HFF-Myc (cell line): ENCODE measurements at places on chromosomes 12 and 14.

GRCh38 chr14:69331206-69331605, 66.9 kb downstream of the ERH start:
- DNase-seq, result no peak

- no peak for DNase-seq
Measured at GRCh38 chr14:100022772-100023451, 42.3 kb upstream of the EVL start.

DNA sequence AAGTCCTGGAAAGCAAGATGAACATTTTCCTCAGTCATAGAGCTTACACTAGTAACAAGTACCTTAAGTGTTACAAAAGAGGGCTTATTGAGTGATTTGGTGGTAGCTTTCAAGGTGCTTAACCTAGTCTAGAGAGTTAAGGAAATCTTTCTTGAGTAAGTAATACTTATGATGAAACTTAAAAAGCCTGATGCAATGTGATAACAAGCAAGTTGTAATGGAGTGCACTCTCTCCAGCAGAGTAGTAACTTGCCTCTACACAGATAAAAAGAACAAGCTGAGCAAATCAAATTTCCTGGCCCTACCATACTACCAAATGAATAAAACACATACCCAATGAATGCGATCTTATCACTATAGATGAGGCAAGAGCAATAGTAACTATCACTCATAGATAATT, 639.9 kb upstream of the FBXO33 start:
- DNase-seq, result no peak

- DNase-seq, result no peak
Measured at GRCh38 chr12:109731231-109731731, 17.7 kb downstream of the FAM222A start.

GRCh38 chr12:3086729-3087323, 9.6 kb downstream of the TSPAN9 start:
- DNase-seq, result no peak

- no peak for DNase-seq
Measured at GRCh38 chr14:89498878-89499277, 81.8 kb upstream of the FOXN3 start.

GRCh38 chr14:102532204-102532658, 22.7 kb upstream of the ANKRD9 start:
- no peak for DNase-seq

GRCh38 chr14:43792980-43793379, 714.1 kb downstream of the FSCB start:
- DNase-seq, result no peak

DNA sequence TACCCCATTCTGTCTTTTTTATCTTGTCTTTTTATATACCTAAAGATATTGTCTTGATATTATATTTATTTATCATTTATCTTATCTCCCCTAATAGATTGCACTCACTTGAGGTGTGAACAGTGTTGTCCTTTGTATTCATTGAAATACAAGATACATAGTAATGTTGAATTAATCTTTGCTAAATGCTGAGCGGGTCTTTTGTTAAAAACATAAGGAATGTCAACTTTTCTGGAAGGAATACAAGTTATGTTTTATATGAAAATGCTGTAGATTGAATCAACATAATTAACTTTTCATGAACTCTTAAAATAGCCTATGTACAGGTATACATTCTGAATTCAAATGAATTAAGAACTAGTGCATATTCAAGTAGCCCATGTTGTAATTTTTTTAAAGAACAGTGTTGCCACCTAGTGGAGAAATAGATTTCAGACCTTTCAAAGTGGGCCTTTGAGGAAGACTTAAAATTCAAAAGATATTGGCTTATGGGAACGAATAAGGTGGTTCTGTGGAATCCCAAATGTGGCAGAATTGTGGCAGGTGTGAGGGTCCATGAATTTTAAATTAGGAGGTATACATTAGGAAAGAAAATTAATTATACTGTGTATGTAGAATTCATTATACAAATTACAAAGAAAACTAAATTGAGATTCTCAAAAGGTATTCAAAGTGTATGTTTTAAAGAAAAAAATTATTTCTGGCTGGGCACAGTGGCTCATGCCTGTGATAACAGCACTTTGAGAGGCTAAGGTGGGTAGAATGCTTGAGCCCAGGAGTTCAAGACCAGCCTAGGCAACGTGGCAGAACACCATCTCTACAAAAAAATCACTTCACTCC, 19.1 kb downstream of the BBOF1 start:
- no peak for DNase-seq

GRCh38 chr12:104459368-104459909, 2.7 kb downstream of the CHST11 start:
- no peak for DNase-seq

DNA sequence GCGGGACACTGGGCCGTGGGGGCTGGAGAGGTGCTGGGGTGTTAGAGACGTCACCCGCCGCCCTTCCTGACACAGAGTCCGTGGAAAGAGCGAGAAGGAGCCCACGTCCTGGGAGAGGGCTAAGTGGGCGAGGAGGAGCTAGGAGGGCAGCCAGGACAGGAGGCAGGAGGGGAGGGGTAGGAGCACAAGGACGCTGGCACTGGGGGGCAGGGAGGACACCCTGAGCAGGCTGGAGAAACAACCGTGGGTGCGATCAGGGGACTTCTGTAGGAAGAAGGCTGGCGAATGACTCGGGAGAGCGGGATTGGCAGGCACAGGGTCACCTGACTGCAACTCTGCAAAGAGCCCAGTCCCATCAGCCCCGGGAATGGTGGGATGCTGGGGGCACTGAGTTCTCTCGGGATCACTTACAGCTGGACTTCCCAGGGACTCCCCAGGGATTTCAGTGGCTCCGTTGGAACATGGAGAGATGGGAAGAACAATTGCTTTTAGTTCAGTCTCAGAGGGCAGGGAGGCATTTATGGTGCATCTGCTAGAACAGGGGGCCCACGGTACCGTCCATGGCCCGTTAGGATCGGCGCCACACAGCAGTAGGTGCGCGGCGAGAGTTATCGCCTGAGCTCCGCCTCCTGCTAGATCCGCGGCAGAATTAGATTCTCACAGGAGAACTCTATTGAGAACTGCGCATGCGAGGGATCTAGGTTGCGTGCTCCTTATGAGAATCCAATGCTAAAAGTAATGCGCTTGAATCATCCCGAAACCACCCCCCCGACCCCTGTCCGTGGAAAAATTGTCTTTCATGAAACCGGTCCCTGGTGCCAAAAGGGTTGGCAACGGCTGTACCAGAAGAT, 24.3 kb downstream of the UBR7 start:
- no peak for DNase-seq

DNA sequence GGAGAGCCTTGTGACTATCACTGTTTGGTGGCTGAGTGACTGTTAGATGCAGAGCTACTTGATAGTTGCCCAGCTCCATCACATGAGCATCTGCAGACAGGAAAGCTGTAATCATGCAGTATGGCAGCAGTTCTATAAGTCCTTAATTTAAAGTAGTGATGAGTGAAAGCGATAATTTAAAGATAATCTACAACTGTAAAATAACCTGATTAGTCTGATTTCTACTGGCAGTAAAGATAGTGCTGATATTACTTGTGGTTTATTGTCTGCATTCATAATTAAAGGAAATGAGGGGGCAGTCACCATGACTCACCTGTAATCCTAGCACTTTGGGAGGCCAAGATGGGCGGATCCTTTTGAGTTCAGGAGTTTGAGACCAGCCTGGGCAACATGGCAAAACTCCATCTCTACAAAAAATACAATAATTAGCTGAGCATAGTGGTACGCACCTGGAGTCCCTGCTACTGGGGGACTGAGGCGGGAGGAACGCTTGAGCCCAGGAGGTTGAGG, 41.2 kb upstream of the PLEKHD1 start:
- DNase-seq, result no peak

DNA sequence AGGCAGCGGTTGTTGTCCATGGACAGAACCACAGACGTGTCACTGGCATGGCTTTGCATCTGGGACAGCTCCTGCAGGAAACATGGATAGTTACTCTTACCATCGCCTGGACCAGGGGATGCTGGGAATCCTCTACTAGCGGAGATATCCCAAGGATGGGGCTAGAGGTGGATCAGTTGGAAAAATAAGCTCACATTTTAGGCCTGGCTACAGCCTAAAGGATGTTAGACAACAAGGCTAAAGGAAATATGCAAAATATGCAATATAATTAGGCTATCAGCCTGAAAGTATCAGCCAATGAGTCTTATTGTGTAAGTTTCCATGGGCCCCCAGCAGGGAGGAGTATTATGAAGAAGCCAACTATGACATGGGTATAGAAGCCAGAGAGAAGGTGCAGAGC, 5.0 kb downstream of the KRT76 start:
- no peak for DNase-seq

- no peak for DNase-seq
Measured at GRCh38 chr12:96343347-96343954, 56.8 kb downstream of the CDK17 start.

GRCh38 chr14:71267691-71268090, 360.4 kb downstream of the PCNX1 start:
- no peak for DNase-seq

DNA sequence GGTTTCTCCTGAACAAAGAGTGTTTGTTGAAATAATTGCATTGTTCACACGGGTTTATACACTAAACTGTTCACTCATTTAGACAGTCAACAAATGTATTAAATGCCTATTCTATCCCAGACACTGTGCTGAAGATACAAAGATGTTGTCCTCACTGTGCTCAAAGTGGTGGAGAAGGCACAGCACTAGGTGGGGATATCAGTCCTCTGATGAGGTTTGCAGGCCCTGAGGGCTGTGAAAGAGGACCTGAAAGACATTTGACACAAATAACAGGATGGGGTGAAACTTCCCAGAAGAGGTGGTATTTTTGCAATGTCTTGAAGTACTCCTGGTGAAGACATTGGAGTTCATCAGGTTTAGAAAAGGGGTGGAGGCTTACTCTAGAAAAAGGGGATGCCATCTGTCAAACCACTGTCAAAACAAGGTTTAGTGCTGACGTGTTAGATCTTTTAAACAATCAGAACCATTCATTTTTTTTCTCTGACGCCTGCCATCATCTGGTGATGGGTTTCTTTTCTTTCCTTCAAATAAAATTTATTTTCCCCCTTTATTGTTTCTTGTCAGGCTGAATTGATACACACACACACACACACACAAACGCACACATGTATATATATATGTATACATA, 69.5 kb downstream of the ACSS3 start:
- no peak for DNase-seq

DNA sequence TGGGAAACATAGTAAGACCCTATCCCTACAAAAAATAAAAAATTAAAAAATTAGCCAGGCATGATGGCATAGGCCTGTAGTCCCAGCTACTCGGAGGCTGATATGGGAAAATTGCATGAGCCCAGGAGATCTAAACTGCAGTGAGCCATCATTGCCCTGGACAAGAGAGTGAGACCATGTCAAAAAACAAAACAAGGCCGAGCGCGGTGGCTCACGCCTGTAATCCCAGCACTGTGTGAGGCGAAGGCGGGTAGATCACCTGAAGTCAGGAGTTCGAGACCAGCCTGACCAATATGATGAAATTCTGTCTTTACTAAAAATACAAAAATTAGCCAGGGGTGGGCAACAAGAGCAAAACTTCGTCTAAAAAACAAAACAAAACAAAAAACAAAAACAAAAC, 51.6 kb downstream of the FAM186A start:
- DNase-seq, result no peak

DNA sequence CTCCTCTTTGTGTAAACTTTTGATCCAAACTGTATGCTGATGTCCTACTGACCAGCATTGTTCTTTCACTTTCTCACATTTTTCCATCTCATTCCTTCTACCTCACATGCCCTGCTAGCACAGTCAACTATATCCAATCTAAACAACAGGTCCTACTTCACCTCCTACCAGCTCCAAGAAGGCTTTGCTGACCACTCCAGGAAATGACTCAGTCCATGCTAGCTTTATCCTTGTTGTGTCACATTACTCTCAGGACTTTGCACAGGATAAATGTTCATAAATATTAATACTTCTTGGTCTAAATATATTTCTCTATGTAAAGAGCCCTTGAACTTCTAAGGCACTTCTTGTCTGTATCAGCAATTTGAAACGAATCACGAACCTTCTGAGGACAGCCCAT, 64.9 kb upstream of the PCED1B start:
- peak; percentile 66 for DNase-seq

GRCh38 chr12:114762490-114763110, 78.6 kb upstream of the TBX3 start:
- no peak for DNase-seq

GRCh38 chr12:73677520-73678291, 859.9 kb upstream of the ATXN7L3B start:
- no peak for DNase-seq

GRCh38 chr12:49557187-49557916, 10.6 kb downstream of the MCRS1 start:
- DNase-seq, result no peak

DNA sequence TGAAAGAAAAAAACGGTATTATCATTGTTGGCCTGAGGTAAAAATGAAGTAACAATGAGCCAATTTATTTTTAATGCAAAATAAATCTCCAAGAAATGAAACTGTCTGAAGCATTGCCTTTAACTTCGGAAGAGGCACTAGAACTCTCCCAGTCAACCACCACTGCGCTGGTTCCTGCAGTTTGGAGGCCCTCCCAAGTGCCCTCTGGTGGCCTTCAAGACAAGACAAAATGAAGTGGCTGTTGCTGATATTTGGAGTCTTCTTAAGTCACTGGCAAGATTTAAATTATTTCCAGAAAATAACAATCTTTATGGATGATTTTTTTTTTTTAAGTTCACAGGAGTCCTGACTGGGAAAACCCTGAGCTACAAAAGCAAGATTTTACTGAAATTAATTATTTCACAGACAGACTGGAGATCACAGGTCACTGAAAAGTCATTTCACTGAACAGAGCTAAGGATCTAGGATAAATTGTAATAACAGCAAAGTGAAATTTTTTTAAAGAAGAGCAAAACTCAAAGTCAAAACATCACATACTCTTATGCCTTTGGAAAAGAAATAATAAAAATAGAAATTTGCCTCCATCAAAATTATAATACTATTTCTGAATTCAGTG, 58.2 kb downstream of the DICER1 start:
- DNase-seq, result peak; percentile 45

- no peak for DNase-seq
Measured at GRCh38 chr12:2329661-2330210, 276.9 kb downstream of the CACNA1C start.

DNA sequence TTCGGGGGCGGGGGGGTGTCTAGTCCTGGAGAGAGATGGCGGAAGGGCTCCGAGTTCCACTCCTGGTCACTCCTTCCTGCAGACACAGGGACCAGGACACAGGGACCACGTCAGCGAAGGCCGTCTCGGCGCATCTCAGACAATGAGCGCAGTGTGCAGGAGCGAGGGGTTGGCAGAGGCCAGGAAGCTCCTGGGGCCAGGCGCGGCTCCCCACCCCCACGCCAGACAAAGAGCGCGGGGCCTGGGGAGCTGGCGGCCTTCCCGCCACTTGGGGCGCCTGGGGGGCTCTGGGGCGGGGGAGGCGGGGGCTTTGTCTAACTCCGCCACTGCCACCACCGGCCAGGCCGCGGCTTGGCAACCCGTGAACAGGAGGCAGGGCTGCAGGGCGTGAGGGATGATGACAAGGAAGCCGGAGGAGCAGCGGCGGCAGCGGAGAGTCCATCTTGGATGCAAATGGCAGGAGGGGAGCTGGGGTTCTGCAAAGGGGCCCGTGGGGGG, 2.2 kb downstream of the CDK2AP1 start:
- no peak for DNase-seq

GRCh38 chr12:89064780-89065179, 287.5 kb downstream of the DUSP6 start:
- DNase-seq, result no peak

- DNase-seq, result no peak
Measured at GRCh38 chr12:118326991-118327390, 45.7 kb downstream of the TAOK3 start.

- DNase-seq, result no peak
Measured at GRCh38 chr12:124445121-124445718, 122.2 kb downstream of the NCOR2 start.

- DNase-seq, result no peak
Measured at GRCh38 chr14:71248194-71248593, 340.9 kb downstream of the PCNX1 start.

GRCh38 chr14:32345311-32345791, 16.3 kb downstream of the AKAP6 start:
- DNase-seq, result no peak
